ENCODE measurements at places on chromosomes 1 and 21.

DNA sequence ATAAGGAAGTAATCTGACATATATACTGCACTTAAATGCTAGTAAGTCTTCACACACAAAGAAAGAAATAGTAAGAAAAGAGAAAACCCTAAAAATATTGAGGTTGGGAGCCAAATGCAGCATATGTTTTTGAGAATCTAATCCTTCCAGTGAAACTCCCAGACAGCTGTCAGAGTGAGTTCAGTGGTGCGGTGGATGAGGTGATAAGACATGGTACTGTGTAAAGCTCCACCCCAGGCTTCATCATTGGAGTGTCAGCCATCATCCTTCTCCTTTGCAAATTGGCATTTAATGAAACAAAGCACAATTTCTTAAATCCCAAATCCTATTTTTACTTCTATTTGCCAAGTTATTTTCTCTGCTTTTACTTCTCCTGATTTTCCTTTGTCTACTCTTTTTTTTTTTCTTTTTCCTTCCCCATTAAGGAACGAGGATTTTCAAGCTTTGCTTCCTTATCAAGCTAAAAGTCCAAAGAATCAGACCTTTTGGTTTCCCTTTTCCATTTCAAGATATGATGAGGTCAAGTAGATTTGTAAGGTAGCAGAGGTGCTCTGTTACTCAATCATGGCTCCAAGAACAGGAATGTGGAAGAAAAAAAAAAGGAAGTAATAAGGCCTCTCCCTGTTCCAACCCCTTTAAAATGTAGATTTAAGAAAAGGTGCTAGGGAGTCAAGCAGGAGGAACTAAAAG, 343.3 kb downstream of the SETD4 start:
- DNase-seq: no peak

DNA sequence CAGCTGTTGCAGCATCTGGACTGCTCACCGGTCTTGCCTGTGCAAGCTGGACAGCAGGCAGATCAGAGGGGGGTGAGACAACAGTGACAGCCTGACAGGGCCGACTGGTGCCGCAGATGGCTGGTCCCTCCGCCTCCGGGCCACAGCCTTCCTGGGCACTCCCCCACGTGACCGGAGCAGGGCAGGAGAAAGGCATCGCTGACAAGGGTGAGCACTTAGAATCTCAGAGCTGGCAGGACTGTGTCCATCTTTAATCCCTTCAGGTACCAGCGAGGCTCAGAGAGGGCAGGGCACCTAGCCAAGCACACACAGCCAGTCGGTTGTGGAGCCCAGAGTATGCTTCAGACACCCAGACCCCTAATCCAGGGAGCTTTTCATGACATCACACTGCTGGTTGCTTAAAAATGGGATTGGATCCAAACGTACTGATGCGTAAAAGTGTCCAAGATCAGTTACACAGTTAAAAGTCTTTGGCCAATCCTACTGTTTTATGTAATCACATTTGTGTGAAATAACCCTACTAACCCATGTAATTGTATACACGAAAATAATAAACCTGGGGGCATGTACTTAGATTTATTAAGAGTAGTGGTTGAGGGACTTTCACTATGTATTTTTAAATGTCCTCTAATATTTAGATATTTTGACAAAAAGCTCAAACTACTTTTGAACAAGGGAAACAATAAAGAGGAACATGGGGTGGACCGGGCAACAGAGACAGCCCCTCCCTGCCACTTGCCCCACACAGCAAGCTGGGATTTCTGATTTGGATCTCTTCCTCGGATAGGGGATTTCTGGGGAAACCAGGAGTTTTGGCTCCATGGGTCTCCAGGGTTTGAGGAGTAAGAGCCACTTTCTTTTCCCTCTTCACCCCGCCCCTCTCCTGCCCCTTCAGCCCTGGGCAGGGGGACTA, 758 bp upstream of the CNTN2 start:
- no peak for DNase-seq

GRCh38 chr1:78145105-78145580, 99.4 kb downstream of the GIPC2 start:
- DNase-seq: peak; percentile 47

GRCh38 chr1:170086399-170087032, 12.0 kb upstream of the KIFAP3 start:
- no peak for DNase-seq

- DNase-seq: no peak
Measured at GRCh38 chr1:74835051-74835450, 102.1 kb downstream of the TYW3 start.

DNA sequence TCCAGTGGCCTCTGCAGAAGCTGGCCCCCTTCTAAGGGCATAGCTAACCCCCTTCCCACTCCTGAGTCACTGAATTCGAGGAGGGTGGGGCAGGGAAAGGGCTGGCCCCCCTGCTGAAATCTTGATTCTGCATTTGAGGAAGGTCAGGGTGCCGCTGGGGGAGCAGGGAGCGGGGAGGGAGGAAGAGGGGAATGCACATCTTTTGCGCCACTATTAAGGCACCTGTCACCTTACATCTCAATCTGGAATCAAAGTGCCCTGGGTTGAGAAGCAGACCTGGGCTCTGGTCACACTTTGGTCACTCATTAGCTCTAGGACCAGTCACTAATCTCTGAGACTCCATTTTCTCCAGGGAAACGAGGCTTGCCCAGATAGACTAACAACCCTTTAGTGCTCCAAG, 62.0 kb downstream of the TOR1AIP2 start:
- no peak for DNase-seq

DNA sequence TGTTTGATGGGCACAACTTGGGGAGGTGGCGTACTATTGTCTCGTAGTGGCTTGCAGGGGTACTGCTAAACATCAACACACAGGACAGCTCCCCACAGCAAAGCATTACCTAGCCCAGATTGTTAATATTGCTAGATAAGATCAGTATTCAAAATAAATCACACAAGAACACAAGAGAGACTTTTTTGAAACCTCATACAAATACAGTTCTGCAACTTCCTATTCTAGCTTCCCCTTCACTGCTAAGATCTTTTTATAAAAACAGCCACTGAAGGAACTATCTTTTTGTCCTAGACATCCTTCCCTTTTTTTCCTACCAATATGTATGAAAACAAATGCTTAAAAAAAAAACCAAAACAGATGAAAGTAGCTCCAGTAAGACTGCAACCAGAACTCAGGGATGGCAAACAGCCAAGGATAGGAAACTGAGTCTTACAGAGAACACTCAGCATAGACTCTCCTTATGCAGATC, 137.8 kb upstream of the KRTAP19-8 start:
- peak; percentile 80 for DNase-seq

- DNase-seq: no peak
Measured at GRCh38 chr1:66671455-66671854, 80.8 kb upstream of the DYNLT5 start.

DNA sequence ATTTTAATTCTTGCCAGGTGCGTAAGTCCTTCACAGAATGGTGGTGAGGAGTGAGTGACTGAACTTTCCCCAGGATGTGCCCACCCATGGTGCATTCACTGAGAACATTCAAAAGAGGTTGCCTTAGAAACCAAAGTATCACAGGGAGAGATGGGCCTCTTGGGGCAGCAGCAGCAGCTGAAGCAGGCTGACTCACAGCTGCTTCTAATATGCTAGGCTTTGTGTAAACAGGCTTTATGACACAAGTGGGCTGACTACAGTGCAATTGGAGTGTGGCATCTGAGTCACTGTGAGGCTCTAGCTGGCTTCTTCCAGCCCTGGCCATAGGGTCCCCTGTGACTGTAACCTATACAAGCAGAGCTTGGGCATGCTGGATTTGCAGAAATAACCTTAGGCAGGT, 12.6 kb downstream of the PIGP start:
- peak; percentile 58 for DNase-seq

GRCh38 chr1:41355761-41356160, 5.5 kb upstream of the FOXO6 start:
- no peak for DNase-seq
